ENCODE measurements at places on chromosomes 12 and 14.
A peak's percentile ranks its signal among the peaks of the same experiment; 100 is the strongest.

GRCh38 chr12:108457734-108458361 is 57.2 kb upstream of the FICD start:
- no peak for DNase-seq

- no peak for DNase-seq
Measured at GRCh38 chr12:111431772-111432171, 26.0 kb downstream of the SH2B3 start.

GRCh38 chr12:94488463-94488862 is 28.8 kb upstream of the CEP83 start:
- DNase-seq = peak; percentile 62

DNA sequence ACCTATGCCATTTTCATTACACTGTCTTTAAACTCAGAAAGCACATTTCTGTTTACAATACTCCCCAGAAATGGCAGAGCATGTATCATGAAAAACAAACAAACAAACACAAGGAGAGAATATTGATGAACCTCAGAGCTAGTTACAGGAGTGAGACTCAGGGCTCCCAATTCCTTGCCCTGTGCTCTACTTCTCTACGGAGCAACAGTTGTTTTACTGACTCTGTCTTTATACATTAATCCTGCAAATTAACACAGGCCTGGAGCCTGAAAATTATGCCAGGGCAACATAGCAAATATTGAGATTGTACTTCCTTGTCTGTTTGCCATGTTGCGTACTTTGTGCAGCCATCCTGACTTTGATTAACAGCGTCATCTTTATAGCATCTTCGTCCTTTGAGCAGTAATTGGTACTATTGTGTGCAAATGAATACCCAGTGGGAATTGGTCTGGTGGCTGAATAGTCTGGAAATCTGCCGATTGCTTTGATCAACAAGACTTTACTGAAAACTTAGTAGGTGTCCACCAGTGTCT is 15.2 kb upstream of the AKAP6 start:
- DNase-seq = no peak

- DNase-seq = no peak
Measured at GRCh38 chr12:12272869-12273268, 6.0 kb upstream of the LRP6 start.

GRCh38 chr12:4663971-4664505 is 15.1 kb downstream of the NDUFA9 start:
- no peak for DNase-seq

DNA sequence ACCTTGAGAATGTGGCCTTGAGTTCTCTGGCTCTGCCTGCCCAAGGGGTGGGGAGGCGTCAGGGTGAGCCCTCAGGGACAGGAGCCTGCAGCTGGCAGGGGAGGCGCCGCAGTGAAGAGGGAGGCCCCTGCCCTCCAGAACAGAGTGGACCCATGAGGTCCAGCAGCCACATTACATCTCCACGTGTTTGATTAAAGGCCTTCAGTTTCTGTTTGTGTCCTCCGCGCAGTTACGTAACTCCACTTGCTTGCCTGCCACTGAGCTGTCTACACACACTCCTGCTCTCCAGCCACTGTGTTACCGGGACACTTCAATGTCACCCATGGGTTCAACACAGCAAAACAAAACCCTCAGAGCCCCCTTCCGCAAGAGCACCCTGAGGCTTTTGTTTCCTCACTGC is 70.4 kb downstream of the CHGA start:
- DNase-seq = no peak

DNA sequence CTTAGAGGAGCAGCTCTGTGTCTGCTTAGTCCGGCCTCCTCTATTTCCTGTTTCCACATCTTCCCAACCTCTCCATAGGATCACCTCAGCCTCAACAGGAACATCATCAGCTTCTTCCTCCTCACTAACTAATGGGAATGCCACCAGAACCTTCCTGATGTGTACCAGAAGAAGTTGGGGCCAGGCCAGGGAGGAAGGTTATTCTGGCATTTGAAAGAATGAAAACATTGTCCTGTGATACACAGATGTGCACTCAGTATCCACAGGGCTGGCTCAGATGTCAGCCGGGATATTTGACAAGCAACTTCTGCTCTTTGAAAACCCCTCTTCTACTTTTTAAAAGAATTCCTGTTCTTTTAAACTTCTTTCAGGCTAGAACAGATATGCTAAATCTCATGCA is 63.6 kb downstream of the TMEM30B start:
- no peak for DNase-seq

- DNase-seq = no peak
Measured at GRCh38 chr12:65911321-65911720, 87.0 kb downstream of the HMGA2 start.

DNA sequence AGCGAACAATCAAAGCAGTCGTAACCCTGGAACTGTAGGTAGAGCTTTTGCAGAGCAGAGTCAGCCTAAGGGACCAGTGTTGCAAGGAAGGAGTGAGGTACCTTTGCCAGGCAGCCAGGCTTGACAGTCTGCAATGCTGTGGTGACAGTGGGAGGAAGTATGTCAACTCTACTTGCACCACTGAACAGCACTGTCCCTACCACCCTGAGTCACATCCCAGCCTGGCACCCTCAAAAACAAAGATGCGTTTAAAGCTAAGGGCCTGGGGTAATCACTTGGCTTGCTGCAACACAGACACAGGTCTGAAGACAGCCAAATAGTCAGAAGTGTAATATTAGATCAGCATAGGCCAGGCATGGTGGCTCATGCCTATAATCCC is 141.9 kb downstream of the DPF3 start:
- DNase-seq = no peak

DNA sequence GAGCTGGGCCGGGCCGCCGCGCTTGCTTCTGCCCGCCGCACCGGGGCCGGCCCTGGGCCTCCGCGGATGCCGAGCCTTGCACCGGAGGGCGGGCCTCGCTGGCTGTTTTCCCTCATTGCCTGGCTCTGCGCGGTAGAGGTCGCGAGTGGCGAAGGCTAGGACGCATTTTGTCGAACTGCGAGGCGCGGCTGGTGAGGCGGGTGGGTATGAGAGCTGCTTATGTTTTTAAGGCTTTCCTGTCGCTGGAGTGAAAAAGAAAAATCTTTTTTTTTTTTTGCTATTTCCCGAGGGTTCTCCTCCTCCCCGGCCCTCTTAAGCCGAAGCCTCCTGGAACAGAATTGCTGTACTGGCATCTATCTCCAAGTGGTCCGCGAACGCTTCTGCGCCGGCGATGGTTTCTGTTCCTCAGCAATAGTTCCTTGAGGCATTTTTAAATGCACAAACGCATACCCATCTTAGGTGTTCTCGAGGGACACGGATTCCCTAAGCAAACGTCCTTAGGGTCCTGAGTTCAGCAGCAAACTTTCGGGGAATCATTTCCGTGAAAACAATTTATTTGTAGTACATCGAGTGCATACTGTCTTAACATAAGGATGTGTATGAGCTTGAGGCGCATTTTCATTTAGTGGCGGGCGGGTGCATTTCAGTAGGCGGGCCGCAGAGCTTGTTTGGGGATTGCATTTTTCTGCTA is 631 bp downstream of the RESF1 start:
- DNase-seq = no peak

GRCh38 chr12:107339487-107339886 is 246.1 kb upstream of the CRY1 start:
- DNase-seq = no peak

DNA sequence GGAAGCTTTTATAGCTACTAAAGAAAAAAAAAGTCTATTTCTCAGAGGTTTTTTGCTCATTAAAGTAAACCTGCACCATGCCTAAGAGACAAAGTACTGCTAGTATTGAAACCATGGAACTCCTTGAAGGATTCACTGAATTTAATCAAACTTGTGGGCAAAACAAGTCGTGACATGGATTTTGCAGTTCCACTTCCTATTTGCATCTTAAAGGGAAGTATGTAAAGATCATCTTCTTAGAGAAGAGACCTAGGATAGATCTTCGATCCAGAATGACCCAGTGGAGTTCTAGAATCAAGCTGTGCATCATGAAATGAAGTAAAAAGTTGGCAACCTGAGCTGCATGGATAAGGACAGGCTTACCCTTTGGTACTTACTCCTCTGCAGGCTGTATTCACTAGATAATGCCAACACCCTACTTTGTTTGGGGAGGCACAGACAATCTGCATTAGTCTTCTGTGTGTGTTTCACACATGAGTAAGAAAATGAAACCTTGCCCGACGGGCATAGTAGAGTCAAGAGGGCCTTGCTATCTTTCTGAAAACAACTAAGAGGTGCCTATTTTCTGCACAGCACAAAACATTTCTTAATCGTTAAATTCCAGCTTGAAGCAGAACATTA is 1.9 kb downstream of the GNG2 start:
- DNase-seq = no peak

GRCh38 chr12:89827592-89827991 is 119.0 kb upstream of the ATP2B1 start:
- no peak for DNase-seq

DNA sequence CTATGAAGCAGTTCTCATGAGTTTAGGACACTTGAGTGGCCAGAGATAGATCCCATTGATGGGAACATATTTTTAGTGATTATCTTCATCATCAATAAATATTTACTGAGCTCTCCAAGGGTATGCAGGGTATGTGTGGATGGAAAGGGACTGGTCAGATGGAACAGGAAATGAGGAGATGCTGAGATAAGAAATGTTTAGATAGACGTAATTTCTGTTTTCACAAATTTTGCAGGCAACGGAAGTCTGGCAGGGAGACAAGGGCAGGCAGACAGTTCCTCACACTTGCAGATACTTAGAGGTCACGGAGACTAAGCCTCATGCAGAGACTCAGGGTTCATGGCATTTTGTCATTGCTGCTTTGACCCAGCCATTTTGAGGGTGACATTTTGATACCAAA is 24.3 kb downstream of the BCL2L14 start:
- DNase-seq = no peak

DNA sequence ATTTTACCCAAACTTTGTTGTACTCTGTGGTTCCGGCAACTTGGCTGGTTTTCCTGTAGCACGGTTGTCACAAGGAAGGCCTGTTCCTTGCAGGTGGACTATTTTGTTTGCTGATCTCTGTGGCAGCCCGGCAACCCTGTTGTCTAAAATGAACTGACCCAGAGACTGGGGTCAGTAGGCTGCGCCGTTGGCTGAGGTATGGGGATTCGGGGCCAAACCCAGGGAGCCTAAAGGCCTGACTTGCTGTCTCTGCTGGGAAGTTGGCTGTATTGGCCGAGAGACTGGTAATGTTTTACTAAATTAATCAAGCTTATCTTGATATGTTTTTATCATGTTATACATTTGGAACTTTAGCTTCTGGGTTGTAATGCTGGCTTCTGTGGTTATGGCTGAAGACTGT is 13.8 kb downstream of the SMIM41 start:
- no peak for DNase-seq

GRCh38 chr12:84996759-84997158 is 39.3 kb downstream of the TSPAN19 start:
- DNase-seq = no peak

DNA sequence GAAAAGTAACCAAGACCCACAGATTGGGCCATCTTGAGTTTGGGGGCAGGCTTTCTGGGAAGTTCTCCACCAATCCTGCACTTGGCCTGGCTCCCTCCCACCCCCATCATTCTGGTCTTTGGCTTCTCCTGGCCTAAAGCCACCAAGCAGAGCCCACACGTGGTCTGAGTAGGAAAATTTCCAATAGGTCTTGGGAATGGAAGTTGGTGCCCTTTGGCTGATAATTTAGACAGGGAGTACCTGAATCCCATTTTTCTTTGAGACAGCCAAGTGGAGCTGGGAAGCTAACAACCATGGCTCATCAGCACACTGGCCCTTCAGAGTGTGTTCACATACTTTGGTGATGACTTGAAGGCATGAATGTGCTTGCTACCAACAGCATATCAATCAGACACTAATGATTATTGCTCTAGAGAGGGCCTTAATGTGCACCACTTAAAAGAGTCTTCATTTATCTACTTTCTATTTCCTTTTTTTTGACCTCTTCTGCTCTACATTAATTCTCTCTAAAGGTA is 156.0 kb downstream of the EGLN3 start:
- no peak for DNase-seq

- no peak for DNase-seq
Measured at GRCh38 chr14:23641915-23642588, 5.9 kb downstream of the DHRS2 start.

DNA sequence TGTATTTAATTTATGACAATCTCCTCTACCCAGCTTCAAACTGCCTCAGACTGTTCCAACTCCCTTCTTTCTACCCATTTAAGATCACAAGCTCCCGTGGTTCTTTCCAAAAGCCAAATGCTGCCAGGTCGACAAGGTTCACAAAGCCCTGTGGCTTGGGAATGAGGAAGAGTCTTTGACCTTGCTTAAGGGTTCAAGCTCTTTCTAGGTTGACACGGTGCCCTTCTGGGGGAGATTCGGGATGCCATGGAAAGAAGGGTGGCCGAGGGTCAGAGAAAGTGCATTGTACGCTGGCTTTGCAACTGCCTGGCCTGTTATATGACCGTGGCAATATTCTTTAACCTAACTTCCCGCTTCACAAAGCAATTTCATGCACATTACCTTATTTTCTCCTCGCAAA is 239.3 kb downstream of the ANO2 start:
- DNase-seq = no peak

GRCh38 chr14:93927800-93928145 is 629 bp downstream of the FAM181A start:
- no peak for DNase-seq

- DNase-seq = peak; percentile 70
Measured at GRCh38 chr12:32264961-32265360, 134.4 kb upstream of the FGD4 start.

DNA sequence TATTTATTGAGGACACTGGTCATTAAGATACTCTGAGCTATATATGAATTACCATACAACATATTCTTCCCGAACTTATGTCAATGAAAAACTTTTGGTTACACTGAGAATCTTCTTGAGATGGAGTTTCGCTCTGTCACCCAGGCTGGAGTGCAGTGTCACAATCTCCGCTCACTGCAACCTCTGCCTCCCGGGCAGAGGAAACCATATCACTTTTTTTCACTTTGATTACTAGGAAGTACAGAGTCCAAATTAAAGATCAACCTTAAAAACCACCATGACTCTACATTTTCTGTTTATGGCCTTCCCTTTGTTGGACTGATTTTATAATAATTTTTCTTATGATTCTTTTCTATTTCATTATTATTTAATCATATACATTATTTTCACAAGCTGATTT is 336.5 kb downstream of the FSCB start:
- DNase-seq = no peak

GRCh38 chr14:31897581-31898186 is 179.4 kb upstream of the ARHGAP5 start:
- no peak for DNase-seq

- no peak for DNase-seq
Measured at GRCh38 chr12:109084425-109084824, 8.8 kb downstream of the ALKBH2 start.

GRCh38 chr14:50978888-50979287 is 34.6 kb upstream of the PYGL start:
- DNase-seq = peak; percentile 44

- DNase-seq = peak; percentile 91
Measured at GRCh38 chr12:8629486-8630033, 16.9 kb upstream of the AICDA start.

DNA sequence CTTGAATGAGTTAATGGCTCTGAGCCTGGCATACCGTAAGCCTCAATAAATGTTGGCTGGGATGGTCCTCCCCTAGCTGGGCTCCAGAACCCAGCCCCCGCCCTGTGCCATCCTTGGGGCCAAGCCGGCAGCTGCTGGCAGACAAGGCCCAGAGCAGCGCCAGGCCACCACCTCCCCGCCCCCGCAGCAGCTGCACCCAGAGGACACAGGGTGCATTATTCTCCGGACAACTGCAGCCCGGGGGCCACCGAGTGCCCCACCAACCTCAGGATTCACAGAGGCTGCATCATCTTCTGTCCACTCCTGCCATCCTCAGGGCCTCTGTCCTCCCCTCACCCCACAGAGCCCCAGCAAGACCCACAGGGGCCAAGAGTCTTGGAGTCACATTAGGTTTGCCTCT is 92.7 kb downstream of the NCOR2 start:
- no peak for DNase-seq

Measured in GM12864 (cell line).